ENCODE measurements at places on chromosomes 13 and 19.

DNA sequence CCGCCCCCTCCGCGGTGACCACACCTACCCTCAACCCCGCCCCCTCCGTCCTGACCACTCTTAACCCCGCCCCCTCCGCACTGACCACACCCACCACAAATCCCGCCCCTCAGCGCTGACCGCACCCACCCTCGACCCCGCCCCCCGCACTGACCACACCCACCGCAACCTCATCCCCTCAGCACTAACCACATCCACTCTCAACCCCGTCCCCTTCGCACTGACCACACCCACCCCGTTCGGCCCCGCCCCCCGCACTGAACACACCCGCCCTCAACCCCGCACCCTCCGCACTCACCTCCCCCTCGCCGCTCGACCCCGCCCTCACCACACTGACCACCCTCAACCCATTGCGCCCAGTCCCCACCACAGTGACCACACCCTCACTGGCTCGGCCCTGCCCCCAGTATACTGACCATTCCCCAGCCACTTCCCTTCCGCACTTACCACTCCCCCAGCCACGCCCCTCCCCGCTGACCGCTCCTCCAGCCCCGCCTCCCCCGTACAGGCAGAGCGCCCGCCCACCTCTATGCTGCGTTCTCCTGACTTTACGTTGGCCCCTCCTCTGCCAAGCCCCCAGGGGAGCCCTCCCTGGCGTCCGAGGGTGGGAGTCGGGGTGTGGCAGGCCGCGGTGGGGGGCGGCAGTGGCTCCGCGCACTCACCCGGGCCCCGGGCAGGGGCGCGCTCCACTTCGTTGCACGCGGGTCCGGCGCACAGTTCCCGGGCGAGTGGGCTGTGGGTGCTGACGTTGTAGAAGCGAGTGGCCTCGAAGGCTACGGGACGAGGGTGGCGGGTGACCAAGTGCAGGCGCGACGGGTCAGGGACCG lies 8.4 kb downstream of the F2RL3 start:
- peak; percentile 23 for DNase-seq

GRCh38 chr13:112768795-112769481 lies 79.1 kb downstream of the ATP11A start:
- no peak for DNase-seq

GRCh38 chr13:62119739-62120700 lies 704.4 kb upstream of the PCDH20 start:
- DNase-seq: peak; percentile 24

DNA sequence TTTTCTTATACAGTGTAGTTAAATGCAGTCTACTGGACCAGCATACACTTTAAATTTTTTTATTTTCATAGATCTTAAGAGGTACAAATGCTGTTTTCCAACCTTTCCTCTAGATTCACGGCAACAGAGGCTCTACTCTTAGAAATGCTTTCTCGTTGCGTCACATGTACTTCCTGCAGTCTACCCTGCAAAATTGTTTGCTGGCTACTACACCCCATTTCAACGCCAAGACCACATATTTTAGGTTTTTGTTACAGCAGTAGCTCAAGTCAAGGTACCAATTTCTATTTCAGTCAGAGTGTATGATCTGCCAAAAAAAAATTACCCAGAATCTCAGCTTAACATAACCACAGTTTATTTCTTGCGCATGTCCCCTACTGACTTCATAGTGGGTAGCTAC lies 94.1 kb downstream of the TNFSF13B start:
- DNase-seq: no peak

GRCh38 chr19:3392480-3392879 lies 26.1 kb downstream of the NFIC start:
- no peak for DNase-seq

DNA sequence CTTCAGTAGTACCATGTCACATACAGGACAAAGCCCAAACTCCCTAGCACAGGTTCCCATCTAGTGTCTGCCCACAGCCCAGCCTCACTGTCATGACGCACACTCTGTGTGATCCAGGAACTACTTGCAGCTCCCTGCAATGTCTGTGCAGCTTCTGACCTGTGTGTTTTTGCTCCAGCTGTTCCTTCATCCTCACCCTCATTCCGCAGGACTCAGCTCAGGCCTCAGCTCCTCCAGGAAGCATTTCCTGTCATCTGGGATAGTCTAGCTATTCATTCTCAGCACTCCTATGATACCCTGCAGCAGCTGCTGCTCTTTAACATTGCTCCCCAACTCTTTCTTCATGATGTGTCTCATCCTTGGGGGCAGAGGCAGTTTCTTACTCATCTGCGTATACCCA lies 56.1 kb downstream of the ENOX1 start:
- no peak for DNase-seq

GRCh38 chr13:39892721-39893685 lies 237.5 kb downstream of the COG6 start:
- no peak for DNase-seq

GRCh38 chr19:58054901-58055874 lies 3.9 kb upstream of the ZNF135 start:
- DNase-seq: no peak

GRCh38 chr13:30132623-30133553 lies 174.5 kb downstream of the KATNAL1 start:
- peak; percentile 76 for DNase-seq

- peak; percentile 42 for DNase-seq
Observed at GRCh38 chr19:39671739-39672363, 16.1 kb downstream of the LGALS16 start.

DNA sequence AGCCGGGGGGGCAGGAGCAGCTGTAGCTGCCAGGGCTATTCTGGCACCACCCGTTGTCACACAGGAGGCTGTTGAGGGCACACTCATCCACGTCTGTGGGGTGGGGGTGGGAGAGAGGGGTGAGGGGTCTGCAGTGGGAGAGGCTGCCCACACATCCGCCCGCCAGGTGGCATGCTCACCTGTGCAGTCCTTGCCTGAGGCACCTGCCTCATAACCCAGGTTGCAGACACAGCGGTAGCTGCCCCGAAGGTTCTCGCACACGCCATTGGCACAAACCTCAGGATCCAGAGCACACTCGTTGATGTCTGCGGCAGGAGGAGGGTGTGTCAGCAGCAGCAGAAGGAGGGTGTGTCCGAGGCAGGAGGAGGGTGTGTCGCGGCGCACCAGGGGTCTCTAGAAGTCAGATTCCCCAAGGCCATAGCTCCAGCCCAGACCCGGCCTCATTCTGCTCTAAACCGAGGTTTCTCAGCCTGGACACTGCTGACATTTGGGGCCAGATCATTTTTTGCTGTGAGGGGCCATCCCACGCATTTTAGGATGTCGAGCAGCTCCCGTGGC lies 20.3 kb downstream of the FBN3 start:
- no peak for DNase-seq

- no peak for DNase-seq
Observed at GRCh38 chr13:30345426-30346100, 38.2 kb upstream of the KATNAL1 start.

DNA sequence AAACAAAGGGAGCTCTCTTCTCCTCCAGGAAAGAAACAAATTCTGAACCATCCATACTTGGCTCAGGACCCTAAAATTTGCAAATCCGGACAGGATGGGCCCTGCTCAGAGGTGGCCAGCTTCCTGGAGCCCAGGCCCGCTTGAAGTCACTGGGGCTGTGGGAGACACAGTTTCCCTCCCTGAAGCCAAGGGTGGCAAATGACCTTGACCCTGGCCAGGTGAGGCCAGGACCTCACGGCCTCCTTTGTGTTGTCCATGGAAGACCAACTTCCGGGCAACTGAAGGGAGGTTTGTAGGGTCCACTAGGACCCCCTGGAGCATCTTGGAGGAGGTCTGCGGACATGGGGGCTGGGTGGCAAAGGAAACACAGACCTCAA lies 5.5 kb downstream of the NANOS3 start:
- DNase-seq: no peak

DNA sequence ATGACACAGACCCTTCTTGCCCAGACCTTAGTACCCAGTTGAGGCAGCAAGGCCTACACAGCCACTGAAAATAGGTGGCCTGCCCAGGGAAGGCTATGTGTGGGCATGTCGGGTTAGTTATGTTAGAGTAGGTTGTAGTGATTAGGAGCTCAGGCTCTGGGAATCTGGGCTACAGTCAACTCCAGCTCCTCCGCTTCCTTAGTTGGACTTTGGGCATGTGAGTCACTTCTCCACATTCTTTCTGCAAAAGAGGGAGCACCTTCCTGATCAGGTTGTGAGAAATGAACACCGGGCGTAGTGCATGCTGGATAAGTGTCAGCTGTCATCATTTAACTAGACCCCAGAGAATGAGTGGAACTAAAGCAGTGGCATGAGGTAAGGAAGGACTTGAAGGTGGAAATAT lies 64.8 kb downstream of the ARHGAP35 start:
- no peak for DNase-seq

DNA sequence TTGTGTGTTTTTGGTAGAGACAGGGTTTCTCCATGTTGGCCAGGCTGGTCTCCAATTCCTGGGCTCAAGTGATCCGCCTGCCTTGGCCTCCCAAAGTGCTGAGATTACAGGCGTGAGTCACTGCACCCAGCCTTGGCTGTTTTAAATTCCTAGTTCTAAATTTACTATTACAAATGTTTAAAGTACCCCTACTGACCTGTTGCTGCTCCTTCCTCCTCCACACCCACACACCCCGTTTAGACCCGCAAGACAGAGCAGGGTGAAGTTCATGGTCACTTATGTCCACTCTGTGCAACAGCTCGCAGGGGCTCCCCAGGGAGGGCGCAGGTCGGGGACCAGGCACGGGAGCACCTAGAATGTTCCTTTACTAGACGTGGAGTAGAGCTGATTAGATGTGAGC lies 28.7 kb downstream of the TMEM161A start:
- DNase-seq: no peak

DNA sequence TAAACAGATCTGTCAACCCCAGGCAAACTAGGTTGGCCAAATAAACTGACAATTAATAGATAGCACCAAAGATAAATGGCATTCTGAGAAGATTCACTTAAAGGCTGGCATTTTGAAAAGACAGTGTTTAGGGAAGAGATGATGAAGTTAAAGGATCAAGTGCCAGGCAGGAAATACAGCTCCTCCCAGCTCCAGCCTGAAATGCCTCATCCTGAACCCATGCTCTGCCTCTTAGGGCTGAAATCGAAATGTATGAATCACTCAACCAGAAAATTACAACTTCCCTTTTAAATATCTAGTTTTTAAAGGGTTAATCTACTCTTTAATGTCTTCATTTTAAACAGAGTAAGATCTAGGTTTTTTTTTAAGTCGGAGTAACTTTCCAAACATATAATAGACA lies 171.2 kb upstream of the UBL3 start:
- DNase-seq: no peak

DNA sequence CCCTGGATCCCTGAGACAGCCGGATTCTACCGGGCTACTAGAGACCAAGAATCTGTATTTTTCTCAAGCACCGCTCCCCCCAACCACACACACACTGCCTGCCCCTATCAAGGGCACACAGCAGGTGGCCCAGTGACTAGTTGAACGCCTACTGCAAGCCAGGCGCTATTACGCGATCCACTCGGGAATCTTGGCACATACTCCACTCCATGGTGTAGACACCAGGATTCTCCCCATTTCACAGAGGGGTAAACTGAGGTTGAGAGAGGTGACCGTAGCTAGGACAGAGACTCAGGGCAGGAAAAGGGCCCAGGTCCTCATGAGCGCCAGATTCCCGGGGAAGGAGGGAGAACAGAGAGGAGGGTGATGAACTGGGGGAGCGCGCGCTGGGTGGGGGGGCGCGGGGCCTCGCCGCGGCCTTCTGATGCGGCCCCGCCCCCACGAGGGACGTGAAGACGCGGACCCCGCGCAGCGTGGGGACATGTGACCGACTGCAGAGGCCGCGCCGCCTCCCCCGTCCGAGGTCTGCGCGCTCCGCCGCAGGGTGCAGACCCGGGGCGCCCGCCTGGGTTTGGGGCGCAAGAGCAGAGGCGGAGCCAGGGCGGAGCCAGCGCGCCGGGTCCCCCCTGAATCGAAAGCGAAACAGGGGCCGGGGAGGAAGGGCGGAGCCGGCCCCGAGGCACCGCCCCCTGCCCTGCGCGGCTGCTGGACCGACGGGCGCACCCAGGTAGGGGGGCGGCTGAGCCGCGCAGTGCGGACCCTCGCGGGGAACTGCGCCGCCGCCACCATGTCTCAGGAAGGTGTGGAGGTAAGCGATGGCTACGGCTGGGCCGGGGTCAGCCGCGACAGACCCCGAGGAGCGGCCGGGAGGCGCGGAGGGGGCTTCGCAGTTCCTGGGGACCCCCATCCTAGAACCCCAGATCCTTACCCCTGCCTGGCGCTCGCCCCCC lies at the start of gene SHFL:
Gene SHFL (plus strand): TSS at position 677 of the 950 bp plus-strand sequence. CDS start 111 bp downstream, at position 788.
- peak; percentile 50 for DNase-seq

DNA sequence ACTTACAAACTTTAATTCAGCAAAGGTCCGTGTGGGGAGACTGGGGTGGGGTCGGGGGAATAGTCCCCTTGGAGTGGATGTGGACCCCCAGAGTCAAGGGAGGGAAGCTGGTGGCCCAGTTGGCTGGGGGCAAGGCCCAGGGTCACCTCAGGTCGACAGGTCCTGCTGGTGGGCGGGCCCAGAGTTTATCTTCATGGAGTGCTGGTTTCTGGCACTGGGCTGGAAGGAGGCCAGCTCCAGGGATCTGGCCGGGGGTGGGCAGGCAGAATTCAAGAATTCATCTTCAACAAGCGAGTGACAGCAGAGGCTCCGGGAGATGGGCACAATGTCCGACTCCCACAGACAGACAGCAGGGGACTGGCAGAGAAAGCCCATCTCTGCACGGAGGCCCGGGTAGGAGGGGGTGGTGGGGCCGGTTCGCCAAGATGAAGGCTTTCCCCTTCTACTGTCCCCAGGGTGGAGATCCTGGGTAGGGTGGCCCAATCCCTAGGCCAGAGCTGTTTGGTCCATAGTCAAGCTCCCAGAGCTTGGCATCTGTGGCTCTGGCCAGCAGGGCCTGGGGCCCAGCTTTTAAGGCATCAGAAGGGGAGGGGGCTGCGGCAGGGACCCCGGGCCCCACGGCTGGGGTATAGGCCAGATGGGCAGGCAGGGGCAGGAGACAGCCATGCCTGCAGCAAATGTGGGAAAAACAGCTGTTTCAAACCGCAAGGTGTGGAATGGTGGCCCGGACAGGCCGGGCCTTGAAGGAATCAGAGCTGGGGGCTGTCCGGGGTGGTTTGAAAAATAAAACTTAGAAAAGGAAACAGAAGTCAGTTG lies 622 bp upstream of the FDX2 start:
- DNase-seq: no peak

GRCh38 chr13:40130871-40131636 lies 475.6 kb downstream of the COG6 start:
- no peak for DNase-seq

DNA sequence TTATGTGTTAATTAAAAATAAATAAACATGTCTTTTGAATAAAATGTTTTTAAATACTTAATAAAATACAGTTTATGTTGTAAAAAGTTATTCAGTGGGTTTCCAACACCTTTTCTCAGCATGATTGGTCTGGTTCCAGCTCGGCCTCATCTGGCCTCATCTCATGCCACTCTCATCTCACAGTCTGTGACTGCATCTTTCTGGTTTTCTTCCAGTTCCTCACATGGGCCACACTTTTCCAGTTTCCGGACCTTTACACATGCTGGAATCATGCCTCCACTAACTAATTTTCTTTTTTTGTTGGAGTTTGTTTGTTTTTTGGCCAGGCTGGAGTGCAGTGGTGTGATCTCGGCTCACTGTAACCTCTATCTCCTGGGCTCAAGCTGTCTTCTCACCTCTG lies 82.5 kb downstream of the RUBCNL start:
- no peak for DNase-seq
